ENCODE measurements at places on chromosomes 12 and 14.

DNA sequence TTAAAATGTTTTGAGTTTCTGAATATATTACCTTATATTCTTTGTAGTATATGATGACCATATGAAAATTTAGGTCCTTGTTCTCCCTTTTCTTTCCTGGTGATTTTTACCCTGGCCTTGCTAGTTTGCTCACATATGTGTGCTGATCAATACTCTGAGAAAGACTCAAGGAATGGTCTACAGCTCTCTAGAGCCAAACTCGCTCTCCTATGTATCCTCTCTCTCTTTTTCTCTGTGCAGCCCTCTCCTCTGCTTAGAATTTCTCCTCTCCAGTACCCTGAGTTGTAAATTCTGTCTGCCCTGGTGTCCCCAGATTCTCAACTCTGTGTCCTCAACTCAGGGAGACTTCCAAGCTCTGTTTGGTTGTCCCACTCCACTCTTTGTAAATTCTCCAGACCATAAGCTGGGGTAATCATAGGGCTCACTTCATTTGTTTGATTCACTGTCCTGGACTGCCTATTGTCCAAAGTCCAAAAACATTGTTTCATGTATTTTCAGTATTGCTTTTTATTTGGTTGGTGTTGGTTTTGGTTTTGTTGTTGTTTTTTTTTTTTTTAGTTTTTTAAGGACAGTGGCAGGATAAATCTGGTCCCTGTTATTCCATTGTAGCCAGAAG lies 41.0 kb downstream of the FOXA1 start:
- DNase-seq, result no peak

- no peak for DNase-seq
These were observed 67.7 kb downstream of the DIO3 start for GRCh38 chr14:101628975-101629374.

DNA sequence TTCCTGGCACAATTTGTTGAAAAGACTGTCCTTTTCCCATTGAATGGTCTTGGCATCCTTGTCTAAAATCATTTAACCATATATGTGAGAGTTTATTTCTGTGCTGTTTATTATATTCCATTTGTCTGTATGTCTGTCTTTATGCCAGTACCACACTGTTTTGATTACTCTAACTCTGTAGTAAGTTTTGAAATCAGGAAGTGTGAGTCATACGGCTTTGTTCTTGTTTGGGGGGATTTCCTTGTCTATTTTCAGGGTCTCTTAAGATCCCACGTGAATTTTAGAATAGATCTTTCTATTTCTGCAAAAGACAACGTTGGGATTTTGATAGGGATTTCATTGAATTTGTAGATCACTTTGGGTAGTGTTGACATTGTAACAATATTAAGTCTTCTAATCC lies 88.5 kb downstream of the MYRFL start:
- no peak for DNase-seq

GRCh38 chr12:124655048-124655697 lies 87.8 kb upstream of the NCOR2 start:
- DNase-seq, result no peak

- DNase-seq, result no peak
These were observed 285 bp downstream of the MVK start for GRCh38 chr12:109573914-109574244.

GRCh38 chr14:73774671-73775070 lies 60.5 kb upstream of the PNMA1 start:
- DNase-seq, result no peak

DNA sequence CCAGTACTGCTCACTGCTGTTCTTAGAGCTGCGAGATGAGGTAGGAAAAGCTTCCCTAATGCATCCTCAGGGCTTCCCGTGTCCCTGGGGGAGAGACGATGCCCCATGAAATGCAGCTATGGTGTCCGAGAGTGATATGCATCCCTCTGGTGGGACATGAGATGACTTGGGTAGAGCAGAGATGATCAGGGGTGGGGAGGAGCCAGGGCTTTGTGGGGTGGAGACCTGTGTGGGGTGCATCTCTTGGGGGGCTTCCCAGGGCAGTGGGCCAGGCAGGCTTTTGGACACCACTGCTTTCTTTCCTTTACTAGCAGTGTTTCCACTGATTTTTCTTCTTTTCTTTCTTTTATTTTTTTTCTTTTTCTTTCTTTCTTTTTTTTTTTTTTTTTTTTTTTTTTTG lies 147.3 kb downstream of the ADGRD1 start:
- no peak for DNase-seq

GRCh38 chr12:83027021-83027723 lies 340.5 kb downstream of the TMTC2 start:
- DNase-seq, result no peak

- DNase-seq, result no peak
These were observed 97.3 kb upstream of the FZD10 start for GRCh38 chr12:130064999-130065398.

DNA sequence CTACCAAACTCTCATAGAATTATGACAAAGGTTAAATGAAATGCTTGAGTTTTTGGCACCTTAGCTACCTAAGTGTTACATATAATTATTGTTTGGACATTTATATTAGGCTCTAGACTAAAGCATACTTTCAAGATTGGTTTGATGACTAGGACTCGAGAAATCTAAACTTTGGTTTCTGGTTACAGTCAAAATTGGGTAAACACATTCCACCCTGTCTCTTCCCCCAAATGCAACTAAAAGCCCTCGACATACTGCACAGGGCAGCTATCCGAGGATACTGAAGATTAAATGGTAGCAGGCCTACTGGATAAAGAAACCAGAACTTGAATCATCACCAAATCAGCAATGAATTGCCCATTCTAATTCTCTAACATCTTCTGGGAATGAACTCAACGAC lies 369.1 kb downstream of the PRKD1 start:
- no peak for DNase-seq

DNA sequence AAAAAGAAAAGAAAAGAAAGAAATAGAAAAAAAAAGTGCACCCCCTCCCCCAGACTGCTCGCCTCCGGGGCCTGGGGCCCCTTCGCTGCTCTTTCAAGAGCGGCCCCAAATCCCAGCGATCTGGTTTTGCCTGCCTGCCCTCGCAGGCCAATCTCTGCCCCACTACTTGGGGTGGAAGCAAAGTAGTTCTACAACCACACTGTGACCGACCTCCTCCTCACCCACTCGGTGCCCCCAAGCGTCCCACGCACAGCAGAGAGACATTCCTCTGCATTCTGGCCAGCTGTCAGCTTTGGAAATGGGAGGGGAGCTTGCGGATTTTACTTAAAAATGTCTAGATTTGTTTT lies 2.4 kb upstream of the TBX3 start:
- no peak for DNase-seq

DNA sequence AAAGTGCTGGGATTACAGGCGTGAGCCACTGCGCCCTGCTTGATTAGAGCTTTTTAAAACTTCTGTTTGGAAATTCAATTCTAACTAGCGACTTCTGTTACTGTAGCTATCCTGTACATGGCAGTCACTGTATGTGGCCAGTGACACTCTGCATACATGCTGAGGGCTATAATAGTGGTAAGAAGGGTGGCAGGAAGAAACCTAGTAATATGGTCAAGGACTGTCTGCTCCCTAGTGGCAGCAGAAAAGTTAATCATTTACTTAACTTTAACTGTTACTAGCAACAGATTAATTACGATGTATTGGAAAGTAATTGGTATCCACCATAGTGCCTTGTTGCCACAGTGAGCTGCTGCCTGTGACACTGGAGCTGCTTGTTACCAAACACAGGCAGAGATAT lies 149.0 kb downstream of the KITLG start:
- DNase-seq, result no peak

DNA sequence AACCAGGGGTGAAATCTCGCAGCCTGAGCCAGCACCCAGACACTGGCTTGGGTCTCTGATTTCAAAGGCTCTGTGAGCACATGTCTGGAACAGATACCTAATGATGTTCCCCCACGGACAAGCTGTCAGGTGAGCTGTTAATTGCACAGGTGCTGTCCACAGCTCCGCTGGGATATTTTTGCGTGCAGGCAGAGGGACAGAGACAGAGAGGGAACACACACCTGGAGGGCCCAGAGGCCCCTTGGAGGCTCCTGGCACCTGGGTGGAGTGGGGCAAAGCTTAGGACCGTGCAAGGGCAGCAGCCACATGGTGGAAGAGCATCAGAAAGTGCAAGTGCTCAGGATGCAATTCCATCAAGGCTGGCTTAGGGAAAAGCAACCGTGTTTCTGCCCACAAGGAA lies 57.3 kb downstream of the ARL6IP4 start:
- no peak for DNase-seq

All from T1000 (cell line).